ENCODE measurements at places on chromosomes 3 and 15.
A peak's percentile ranks its signal among the peaks of the same experiment; 100 is the strongest.

DNA sequence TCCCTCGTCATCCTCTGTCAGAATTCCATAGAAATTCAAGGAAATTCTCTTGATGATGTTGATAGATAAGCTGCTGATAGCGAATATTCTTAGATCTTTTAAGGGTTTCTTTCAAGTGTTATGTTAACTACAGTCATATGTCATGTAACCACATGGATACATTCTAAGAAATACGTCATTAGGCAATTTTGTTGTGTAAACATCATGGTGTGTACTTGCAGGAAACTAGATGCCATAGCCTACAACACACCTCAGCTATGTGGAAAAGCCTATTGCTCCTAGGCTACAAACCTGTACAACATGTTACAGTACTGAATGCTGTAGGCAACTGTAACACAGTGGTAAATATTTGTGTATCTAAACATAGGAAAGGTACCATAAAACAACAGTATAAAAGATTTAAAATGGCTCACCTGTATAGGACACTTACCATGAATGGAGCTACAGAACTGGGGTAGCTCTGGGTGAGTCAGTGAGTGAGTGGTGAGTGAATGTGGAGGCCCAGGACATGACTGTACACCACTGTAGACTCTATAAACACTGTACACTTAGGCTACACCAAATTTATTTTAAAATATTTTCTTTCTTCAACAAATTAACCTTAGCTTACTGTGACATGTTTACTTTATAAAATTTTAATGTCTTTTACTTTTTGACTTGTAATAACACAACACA, 34.6 kb downstream of the GLDN start:
- DNase-seq = no peak

DNA sequence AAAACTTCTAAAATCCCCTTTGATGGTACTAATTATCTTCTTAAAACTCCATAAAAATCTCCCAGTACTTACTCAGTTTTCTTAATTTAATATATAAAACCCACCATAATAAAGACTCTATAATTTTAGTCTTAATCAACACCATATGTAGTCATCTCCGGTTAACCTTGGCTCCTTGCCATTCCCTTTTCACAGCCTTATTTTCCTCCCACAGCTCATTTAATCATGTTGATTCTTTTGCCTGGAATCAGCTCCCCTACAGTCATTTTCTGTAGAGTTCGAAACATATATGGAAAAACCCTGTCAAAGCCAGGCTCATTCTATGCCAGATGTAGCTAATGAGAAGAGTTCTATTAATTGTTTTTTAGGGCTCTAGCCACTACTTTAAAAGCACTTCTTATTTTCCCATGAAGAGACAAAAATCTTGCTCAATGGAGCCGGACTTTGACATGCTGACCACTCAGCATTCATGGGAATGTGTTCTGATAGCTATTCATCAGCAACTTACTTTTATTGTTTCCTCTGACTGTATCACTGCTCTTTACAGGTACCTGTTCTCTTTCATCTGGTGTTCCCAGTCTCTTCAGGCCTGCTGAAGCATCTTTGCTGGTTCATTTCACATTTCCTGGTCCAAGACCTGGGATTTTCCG, 573.4 kb downstream of the NAALADL2 start:
- DNase-seq = no peak

GRCh38 chr3:48548729-48549705, 7.6 kb downstream of the PFKFB4 start:
- DNase-seq = peak; percentile 88

DNA sequence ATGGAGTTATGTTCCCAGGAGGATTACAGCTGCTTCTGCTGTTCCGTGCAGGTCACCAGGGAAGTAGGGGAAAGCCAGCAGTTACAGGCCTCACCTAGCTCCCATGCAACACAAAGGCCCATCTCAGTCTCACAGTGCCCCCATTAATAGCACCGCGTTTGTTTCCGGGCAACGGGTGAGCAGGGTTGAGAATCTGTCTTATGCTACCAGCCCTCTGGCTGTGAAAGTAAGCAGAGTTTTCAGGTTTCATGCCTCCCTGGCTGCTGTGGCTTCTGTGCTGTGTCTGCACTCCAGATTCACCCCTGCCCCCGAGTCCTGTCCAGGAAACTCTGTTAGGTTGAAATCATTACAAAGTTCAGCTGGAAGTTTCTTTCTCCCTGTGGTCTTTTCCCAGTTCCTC, 254.4 kb upstream of the GPR149 start:
- no peak for DNase-seq

- no peak for DNase-seq
Measured at GRCh38 chr3:66693461-66694031, 192.7 kb upstream of the LRIG1 start.

DNA sequence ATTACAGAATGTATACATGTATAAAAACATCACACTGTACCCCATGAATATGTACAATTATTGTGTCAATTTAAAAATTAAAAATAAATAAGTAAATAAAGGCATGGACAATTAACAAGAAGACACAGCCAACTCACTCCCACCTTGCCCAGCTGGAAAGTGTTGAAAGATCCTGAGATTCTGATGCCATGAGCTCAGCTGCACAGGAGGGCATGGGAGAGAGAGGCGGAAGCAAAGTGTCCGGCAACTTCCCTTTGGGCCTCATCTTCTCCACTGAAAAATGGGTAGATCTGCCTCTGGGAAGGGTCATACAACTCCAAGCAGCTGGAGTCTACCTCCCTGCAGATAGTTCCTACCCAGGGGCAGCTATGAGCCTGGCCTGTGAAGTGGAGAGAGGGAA, 277.3 kb downstream of the UACA start:
- DNase-seq = no peak

GRCh38 chr15:22908830-22909229, 70.4 kb downstream of the NIPA2 start:
- DNase-seq = no peak

DNA sequence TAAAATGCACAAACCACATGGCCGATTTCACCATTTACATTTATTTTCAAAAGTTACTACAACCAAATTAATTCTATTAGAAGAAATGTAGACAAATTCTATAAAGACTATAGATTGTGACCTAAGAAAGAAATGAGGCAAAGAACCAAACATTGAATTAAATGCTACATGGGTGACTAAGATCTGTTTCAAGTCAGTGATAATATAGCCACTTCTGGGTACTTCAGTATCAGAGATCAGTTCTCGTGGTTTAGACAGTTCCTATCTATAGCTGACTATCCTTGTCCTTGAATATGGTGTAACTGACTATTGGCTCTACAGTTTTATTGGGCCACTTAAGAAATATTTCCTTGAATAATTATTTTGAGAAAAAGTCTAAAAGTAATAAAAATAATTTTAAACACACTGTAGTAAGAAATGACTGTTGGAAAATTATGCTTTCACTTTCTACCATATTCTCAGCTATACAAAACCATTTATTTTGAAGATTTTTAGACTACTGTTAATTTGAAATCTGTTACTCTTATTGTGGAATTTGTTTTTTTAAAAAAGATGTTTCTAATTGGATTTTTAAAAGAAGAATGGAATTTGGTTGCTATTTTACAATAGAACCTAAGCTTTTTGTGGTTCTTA, 14.1 kb downstream of the KCNMB3 start:
- DNase-seq = peak; percentile 11

- no peak for DNase-seq
Measured at GRCh38 chr3:52280050-52280461, 1.6 kb upstream of the WDR82 start.

GRCh38 chr15:71800835-71801745, 9.3 kb upstream of the NR2E3 start:
- peak; percentile 59 for DNase-seq

DNA sequence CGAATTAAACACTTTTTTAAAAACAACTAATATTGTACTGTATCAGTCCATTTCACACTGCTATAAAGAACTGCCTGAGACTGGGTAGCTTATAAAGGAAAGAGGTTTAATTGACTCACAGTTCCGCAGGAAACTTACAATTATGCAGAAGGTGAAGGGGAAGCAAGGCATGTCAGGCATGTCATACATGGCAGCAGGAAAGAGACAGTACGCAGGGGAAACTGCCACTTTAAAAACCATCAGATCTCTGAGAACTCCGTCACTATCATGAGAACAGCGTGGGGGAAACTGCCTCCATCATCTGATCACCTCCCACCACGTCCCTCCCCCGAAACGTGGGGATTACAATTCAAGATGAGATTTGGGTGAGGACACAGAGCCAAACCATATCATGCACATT, 162.8 kb upstream of the TPM1 start:
- DNase-seq = no peak

All from activated CD4-positive, alpha-beta T cell treated with anti-CD3 and anti-CD28 coated beads, Interleukin-2, Interleukin-4, amounts not matched to agents 100 ng/mL and 50 ng/mL, durations not matched to agents 16 hours and 8 hours (primary cell).